Right lobe of liver (tissue), 6 donors: ENCODE measurements at places on chromosomes 11 and 22. TPM values are rescaled to one million over a fixed set of nuclear protein-coding genes. Genes with fewer than 3 reads are reported as not detected.

RASD2 gene
- not detected for total RNA-seq

TRIM48 gene
- total RNA-seq: not detected

CRYAB gene
- 3.6 TPM for total RNA-seq

SAA4 gene
- total RNA-seq: 1,388 TPM

OR5A1 gene
- not detected for total RNA-seq

ZP1 gene
- total RNA-seq: not detected

TTC36 gene
- total RNA-seq: 77.7 TPM

PYGM gene
- 0.24 TPM for total RNA-seq

EIF4G2 gene
- 245 TPM for total RNA-seq

TEX12 gene
- not detected for total RNA-seq

OR5P2 gene
- not detected for total RNA-seq

OR4A5 gene
- total RNA-seq: not detected

F2 gene
- total RNA-seq: 909 TPM

CATSPER1 gene
- total RNA-seq: not detected

OSM gene
- total RNA-seq: not detected
